Tibial nerve (tissue), 4 donors: ENCODE measurements at places on chromosomes 7 and 10.
A peak's percentile ranks its signal among the peaks of the same experiment; 100 is the strongest.

DNA sequence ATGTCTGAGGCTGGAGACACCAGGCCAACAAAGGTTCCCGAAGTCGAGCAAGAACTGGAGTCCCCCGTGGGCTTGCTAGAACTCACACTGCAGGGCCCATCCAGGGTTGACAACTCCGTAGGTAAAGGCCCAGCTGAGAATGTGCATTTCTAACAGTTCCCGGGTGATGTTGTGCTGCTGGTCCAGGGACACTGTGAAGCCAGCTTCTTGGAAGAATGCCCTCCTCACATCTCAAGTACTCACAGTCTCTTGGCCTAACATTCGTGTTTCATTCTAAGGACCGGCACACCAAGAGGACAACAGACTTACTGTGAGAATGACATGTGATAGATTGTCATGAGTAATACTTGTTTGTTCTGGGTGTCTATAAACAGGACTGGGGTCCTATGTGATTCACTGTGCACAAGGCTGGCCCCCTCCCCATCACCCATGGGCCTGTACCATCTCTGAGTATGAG, 682.3 kb upstream of the IGFBP3 start:
- no peaks in the 10 kb centered on the region for H3K36me3 ChIP-seq
- H3K4me1 ChIP-seq: no peaks in the 10 kb centered on the region
- peak overlapping the region; percentile 51 for H3K27ac ChIP-seq
- H3K4me3 ChIP-seq: no peak overlapping the region
- no peaks in the 10 kb centered on the region for H3K27me3 ChIP-seq

DNA sequence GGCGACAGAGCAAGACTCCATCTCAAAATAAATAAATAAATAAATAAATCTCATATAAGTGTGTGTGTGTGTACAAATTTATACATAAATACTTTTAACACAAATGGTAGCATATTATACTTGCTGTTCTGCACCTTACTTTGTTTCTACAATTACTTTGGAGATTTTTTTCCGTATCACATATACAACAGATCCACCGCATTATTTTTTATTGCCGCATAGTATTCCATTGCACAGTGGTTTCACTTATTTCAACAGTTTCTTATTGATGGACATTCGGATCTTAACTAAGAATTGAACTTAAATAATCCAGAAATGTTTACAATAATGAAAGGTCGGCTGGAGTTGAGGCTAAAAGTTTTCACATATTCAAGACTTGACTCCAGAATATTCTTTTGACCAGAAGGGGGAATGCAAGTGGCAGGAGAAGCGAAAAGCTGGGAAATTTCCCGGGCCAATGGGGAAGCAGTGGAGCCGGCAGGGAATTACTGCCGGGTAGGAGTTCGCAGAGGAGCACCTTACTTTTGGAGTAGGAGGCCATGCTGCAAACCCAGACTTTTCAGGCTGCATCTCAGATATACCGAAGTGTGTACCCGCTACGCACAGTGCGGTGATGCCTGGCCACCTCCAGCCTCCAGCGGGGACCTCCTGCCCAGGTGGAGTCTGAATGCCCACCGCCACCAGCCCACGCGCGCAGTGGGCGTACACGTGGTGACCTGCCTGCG, 415 bp upstream of the CNNM1 start:
- DNase-seq: no peak
- H3K27me3 ChIP-seq: no peaks in the 10 kb centered on the region
- H3K27ac ChIP-seq: no peak overlapping the region
- H3K36me3 ChIP-seq: no peaks in the 10 kb centered on the region
- H3K4me1 ChIP-seq: peaks cover 16% of the 10 kb centered on the region

- no peaks in the 10 kb centered on the region for H3K27me3 ChIP-seq
- H3K36me3 ChIP-seq: no peaks in the 10 kb centered on the region
- H3K4me1 ChIP-seq: no peaks in the 10 kb centered on the region
- DNase-seq: no peak
- no peak overlapping the region for H3K27ac ChIP-seq
- no peak overlapping the region for H3K4me3 ChIP-seq
Observed at GRCh38 chr10:88828310-88828709, 23.3 kb downstream of the ANKRD22 start.

GRCh38 chr10:124138195-124138882, 44.9 kb upstream of the CHST15 start:
- H3K27ac ChIP-seq: no peak overlapping the region
- DNase-seq: no peak
- peaks cover 37% of the 10 kb centered on the region for H3K4me1 ChIP-seq
- no peak overlapping the region for H3K4me3 ChIP-seq

- H3K27me3 ChIP-seq: no peaks in the 10 kb centered on the region
- no peaks in the 10 kb centered on the region for H3K4me1 ChIP-seq
- no peaks in the 10 kb centered on the region for H3K36me3 ChIP-seq
- H3K4me3 ChIP-seq: no peak overlapping the region
- no peak for DNase-seq
Observed at GRCh38 chr10:70034232-70034631, 18.4 kb upstream of the MACROH2A2 start.

GRCh38 chr7:44294325-44295069, 30.9 kb downstream of the CAMK2B start:
- H3K27ac ChIP-seq: no peak overlapping the region
- H3K4me1 ChIP-seq: no peaks in the 10 kb centered on the region
- no peak for DNase-seq
- H3K27me3 ChIP-seq: peaks cover 28% of the 10 kb centered on the region
- no peak overlapping the region for H3K4me3 ChIP-seq

DNA sequence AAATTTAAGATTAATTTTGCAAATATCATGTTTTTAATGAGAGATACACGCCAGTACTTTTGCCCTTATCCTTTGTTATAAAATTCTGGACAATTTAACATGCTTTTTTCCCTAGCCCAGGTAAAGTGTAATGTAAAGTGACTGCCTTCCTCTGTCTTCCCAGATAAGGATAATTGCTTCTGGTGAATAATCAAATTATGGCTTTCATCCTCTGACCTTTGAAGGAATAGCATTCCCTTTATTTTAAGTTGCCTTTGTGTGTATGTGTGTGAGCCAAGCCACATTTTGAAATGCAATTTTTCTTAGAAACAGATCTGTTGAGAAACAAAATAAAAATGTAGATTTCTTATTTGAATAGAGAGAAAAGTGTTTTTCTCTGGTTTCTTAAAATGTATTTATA, 107.5 kb downstream of the ADAM22 start:
- DNase-seq: no peak
- no peaks in the 10 kb centered on the region for H3K36me3 ChIP-seq
- H3K4me1 ChIP-seq: no peaks in the 10 kb centered on the region
- no peak overlapping the region for H3K27ac ChIP-seq

DNA sequence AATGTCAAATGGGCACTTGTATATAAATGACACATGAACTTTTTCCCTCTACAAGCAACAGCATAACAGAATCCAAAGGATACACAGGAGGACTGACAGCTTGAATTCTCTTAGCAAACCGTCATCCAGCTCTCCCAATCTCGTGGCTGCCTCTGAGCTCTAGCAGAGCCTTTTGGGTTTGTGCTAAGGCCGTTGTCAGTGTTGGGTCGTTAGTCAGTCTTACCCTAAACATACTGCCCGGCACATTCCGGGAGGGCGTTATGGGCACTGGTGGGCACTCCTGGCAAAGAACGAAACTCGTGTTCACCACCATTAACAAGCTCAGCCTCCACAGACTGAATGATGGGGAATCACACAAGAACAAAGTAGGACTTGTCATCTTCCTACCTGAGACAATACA, 19.6 kb upstream of the ENO4 start:
- no peaks in the 10 kb centered on the region for H3K4me1 ChIP-seq
- H3K36me3 ChIP-seq: no peaks in the 10 kb centered on the region
- H3K4me3 ChIP-seq: no peak overlapping the region
- no peak overlapping the region for H3K27ac ChIP-seq

GRCh38 chr10:4102802-4103344, 317.9 kb upstream of the KLF6 start:
- DNase-seq: no peak
- H3K4me3 ChIP-seq: no peak overlapping the region
- no peaks in the 10 kb centered on the region for H3K27me3 ChIP-seq
- H3K27ac ChIP-seq: no peak overlapping the region

GRCh38 chr7:98862203-98862602, 7.6 kb downstream of the TMEM130 start:
- no peaks in the 10 kb centered on the region for H3K27me3 ChIP-seq
- no peak overlapping the region for H3K27ac ChIP-seq

- DNase-seq: no peak
- no peaks in the 10 kb centered on the region for H3K4me1 ChIP-seq
- no peak overlapping the region for H3K4me3 ChIP-seq
- no peaks in the 10 kb centered on the region for H3K27me3 ChIP-seq
- no peak overlapping the region for H3K27ac ChIP-seq
Observed at GRCh38 chr7:157234271-157234670, 95.5 kb downstream of the UBE3C start.

- no peaks in the 10 kb centered on the region for H3K27me3 ChIP-seq
- DNase-seq: no peak
- no peaks in the 10 kb centered on the region for H3K36me3 ChIP-seq
- H3K27ac ChIP-seq: no peak overlapping the region
- H3K4me3 ChIP-seq: no peak overlapping the region
- H3K4me1 ChIP-seq: no peaks in the 10 kb centered on the region
Observed at GRCh38 chr10:104622598-104623209, 18.4 kb upstream of the SORCS3 start.

- no peak overlapping the region for H3K27ac ChIP-seq
- H3K4me1 ChIP-seq: no peaks in the 10 kb centered on the region
- H3K27me3 ChIP-seq: no peaks in the 10 kb centered on the region
- DNase-seq: no peak
- H3K4me3 ChIP-seq: no peak overlapping the region
Observed at GRCh38 chr7:107446988-107447387, 22.9 kb upstream of the GPR22 start.

GRCh38 chr7:129199406-129199805, 11.0 kb downstream of the SMO start:
- no peak overlapping the region for H3K4me3 ChIP-seq
- H3K4me1 ChIP-seq: no peaks in the 10 kb centered on the region
- no peaks in the 10 kb centered on the region for H3K36me3 ChIP-seq
- no peaks in the 10 kb centered on the region for H3K27me3 ChIP-seq
- no peak overlapping the region for H3K27ac ChIP-seq
